ENCODE measurements at places on chromosomes 13 and 19.
A peak's percentile ranks its signal among the peaks of the same experiment; 100 is the strongest.

DNA sequence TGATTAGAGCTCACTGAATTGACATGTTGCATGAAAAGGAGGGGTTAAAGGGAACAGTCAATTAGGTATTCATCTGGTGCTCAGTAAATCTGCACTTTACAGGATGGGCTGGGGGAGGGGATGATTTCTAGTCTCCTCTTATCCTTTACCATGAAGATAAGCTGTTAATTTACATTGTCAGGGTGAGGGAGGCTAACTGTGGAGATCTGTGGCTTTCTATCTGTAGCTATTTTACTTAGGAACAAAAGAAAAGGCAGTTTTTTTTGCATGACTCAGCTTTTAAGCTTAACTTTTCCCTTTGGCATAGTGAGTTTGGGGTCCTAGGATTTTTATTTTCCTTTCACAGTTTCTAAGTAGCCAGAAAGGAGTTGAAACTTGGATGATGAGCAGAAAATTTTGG, 253.3 kb downstream of the LMO7 start:
- no peak for DNase-seq

DNA sequence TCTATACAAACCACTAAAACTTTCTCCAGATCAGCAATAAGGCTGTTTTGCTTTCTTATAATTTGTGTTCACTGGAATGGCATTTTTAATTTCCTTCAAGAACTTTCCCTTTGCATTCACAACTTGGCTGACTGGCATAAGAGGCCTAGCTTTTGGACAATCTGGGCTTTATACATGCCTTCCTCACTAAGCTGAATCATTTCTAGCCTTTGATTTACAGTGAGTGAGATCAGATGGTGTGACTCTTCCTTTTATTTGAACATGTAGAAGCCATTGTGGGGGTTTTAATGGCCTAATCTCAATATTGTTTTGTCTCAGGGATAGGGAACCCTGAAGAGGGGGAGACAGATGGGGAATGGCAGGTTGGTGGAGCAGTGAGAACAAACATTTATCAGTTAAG, 82.7 kb downstream of the FOXO1 start:
- DNase-seq, result no peak

DNA sequence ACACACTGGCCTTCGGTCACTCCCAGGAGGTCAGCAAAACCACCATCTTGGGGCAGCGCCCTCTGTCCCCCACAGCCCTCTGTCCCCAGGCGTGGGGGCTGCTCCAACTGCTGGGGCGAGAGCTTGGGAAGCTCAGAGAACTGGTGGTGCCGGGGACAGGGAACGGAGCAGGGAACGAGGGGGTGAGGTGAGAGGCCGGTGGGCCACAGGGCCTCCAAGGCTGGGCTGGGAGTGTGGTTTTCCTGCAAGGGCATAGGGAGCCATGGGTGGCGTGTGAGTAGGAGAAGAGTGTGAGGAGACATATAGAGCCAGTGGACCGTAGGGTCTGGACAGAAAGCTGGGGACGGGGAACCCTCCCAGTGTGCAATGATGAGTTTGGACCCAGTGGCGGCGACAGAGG, 34.1 kb downstream of the F2RL3 start:
- DNase-seq, result no peak

GRCh38 chr13:22077205-22077683, 406.4 kb downstream of the FGF9 start:
- no peak for DNase-seq

DNA sequence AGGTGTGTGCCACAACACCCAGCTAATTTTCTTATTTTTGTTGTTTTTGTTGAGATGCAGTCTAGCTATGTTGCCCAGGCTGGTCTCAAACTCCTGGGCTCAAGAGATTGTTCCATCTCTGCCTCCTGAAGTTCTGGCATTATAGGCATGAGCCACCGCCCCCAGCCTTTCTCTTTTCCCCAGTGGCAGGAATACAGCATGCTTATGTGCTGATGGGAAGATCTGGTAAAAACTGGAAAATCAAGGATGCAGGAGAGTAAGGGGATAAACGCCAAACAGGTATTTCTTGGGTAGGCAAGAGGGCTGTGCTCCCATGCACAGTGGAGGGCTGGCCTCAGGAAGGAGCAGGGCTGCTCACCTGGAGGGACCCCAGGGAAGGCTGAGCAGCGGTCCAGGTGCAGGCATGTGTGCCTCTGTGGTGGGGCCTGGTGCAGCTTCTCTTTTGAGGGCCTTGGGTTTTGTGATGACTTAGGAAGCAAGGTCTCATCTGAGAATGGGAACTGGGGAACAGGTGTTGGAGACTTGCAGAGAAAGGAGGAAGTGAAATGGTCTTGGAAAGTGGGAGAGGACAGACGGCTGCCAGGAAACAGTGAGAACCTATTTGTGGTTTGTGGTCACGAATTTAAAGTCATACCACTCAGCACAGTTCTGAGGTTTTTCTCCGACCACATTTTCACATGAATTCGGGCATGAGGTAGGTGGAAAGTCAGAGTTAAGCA, 106.5 kb downstream of the TEX26 start:
- no peak for DNase-seq

DNA sequence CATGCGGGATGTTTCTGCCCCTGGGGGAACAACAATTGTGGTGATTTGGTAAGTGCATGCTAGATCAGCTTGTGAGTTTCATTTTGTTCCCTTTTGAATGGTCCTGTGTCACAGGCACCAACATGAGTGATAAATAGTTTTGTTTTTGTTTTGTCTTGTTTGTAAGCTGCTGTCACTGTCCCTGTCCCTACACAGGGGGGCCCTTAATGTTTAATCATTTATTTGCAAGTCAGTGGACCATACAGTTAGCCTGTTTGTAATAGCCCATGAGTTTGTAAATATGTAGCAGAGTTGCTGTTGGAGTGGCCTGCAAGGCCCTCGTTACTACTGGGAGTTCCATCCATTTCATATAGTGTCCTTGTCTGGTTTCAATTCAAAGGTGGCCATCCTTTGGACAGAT, 979.6 kb upstream of the SPRY2 start:
- DNase-seq, result no peak

- no peak for DNase-seq
These were observed 4.2 kb downstream of the FNDC3A start for GRCh38 chr13:48979892-48980291.

DNA sequence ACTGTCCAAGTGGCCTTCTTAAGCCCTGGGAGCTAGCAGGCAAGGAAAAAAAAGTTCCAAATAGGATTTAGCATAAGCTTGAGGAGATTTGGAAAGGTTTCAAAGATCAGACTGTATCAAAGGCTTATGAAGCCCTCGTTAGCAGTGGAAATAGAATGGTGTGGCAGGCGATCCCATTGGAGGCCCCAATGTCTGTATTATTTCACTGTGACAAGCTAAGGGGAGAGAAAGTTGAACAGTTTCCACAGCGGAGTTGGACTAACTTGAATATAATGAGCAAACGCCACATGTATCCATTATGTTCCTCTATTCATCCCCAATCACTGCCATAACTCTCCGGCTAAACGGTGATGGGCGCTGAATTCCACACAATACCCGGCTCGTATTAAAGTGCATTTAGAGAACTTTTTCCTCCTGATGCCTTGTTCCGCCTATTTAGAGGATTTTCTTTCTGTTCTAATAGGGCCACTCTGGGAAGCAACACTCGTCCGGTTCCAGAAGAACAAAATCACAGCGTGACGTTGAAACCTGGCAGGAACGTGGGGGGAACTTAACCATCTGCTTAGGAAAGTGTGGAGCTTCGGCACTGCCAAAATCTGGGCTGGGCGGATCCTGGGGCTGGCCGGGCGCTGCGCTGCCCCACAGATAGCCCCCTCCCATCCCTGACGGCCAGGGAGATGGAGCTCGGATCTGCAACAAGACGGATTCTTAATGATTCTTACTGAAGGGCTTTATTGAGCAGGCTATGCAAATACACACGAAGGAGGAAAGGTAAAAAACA, 1.0 kb upstream of the PCDH8 start:
- no peak for DNase-seq

DNA sequence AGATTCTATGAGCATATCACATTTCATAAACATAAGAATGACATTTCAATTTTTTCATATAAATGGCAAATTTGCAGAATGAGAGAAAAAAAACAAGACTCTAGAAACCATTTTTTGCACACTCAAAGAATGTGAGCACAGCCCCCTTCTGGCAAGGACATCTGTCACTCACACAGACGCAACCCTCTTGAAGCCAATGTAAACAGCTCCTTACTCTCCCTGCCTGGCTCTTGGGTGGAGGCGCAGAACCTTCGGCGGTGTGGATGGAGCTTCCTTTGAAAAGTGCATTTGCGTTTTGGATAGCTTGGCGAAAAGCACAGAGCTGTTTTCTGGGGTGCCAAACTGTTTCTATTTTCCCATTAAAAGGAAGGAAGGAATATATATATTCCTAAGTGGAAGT, 367.6 kb upstream of the TSHZ3 start:
- no peak for DNase-seq

- DNase-seq, result no peak
These were observed 7.4 kb downstream of the ZNF564 start for GRCh38 chr19:12543855-12544254.

GRCh38 chr13:110225003-110225402, 82.0 kb downstream of the COL4A1 start:
- DNase-seq, result no peak

DNA sequence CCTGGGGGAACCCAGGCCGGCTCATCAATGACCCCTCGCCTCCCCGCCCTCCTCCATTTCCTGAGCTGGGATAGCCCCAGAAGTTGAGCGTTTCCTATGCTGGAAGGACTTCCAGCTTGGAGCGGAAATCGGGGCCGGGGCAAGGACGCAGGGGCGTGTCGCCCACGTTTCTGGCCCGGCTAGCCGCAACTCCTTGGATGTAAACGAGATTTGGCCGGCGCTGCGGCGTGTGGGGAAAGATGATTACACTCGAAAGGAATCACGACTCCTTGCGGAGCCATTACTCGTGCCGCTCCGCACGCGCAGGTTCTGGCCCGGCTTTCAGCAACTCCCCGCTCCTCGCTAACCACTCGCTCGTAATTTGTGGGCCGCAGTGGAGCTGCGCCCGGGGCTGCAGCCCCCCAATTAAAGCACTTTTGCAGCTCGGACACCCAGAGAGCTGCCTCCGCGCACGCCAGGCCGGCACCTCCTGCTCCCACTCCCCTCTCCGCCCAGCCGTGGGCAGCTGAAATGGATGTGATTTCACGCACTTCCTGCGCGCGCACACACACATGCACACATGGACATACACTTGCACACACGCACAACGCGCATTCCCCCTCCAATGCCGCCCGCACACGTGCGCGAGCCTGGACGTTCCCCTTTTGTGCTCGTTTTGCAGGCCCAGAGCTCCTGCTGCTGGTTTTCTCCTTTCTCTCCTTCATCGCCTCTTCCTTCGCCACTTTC, 15.7 kb downstream of the ZIC5 start:
- DNase-seq, result no peak

GRCh38 chr13:91360246-91360751, 12.8 kb downstream of the MIR17HG start:
- no peak for DNase-seq

DNA sequence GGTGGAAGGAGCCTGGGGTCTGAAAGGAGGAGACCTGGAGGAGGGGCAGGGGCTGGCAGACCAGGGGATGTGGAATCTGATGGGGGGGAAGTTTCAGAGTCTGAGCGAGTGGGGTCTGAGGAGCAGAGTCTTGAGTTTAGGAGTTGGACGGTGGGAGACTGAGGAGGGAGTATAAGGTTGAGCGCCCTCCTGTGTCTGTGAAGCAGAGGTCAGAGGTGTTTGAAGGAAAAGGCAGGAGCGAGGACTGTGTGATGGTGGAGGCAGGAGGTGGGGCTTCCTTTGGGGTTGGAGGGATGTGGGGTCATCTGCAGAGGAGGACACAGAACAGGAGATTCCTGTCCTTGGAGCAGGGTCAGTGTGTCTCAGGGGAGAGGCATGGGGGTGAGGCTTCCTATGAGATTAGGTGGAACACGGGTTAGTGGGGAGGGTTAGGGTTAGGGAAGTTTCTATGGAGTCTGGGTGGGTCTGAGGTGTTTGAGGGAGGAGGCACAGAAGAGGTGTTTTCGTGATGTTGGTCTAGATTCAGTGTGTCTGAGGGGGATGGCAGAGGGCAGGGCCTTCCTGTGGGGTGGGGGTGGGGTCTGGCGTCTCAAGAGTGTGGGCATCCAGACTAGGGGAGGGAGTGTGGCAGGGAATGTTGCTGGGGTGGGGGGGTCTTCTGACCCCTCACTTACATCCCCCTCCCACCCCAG, 8.3 kb downstream of the RYR1 start:
- DNase-seq, result no peak

DNA sequence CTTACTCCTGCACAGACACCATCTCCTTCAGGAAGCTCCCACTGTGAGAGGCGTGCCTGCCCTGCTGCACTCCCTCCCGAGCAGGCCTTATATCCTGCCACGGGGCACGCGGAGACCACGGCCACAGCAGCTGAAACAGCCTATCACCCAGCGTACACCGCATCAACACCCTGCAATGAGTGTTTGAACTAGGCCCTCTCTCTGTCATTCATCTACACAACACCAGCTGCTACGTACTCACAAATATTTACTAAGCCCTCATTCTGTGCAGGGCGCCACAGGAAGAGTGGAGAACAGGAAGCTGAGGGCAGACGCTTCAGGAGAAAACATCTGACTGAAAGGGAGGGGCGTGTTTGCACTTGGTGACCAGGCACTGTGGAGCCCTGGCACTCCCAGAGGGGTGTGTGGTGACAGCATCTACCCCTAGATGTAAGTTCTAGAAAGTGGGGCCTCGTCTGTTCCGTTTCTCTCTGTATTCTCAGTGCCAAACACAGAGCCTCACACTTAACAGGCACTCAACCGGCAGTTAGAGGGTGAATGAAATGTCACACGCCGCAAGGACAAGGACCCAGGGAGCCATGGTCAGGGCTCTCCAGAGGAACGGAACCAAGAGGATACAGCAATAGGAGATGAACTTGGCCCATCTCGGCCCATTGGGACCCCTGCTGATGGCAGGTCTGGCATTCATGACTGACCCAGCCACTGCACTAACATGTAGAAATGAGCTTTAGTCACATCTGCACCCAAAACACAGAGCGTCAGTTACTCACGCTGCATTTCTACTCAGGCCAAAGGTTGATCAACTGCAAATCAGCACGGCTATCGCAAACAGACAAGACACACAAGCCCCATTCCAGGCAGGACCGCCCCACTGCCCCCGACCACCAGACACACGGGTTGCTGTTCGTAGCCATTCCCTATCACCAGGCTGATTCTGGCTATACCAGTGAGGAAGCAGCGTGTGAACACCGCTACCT, 15.7 kb downstream of the RANBP3 start:
- peak; percentile 63 for DNase-seq

GRCh38 chr19:33460221-33460908, 61.2 kb downstream of the PEPD start:
- DNase-seq, result no peak

GRCh38 chr13:110989331-110989730, 74.5 kb upstream of the ANKRD10 start:
- DNase-seq, result no peak

- no peak for DNase-seq
These were observed 4.9 kb downstream of the ZAR1L start for GRCh38 chr13:32310134-32310706.

GRCh38 chr19:46697204-46697960, 19.5 kb downstream of the PRKD2 start:
- DNase-seq, result no peak

DNA sequence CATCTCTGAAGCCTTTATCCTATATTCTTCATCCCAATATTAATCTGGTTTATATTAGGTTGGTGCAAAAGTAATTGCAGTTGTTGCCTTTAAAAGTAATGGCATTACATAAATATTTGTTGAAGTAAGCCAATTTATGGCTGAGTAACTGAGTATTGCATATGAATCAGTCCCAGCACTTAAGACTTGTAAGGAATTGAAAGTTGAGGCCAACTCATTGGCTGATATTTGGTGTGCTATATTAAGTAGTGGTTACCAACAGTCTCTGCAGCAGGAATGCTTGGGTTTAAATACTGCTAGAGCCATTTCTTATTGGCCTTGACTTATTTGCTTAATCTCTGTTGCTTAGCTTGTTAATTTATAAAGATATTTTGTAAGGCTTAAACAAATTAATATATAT, 460.7 kb downstream of the GPC6 start:
- no peak for DNase-seq

Measured in stimulated activated CD4-positive, alpha-beta T cell treated with anti-CD3 and anti-CD28 coated beads, Interleukin-15, amount 100 ng/mL, for 1 hour (primary cell).